ENCODE measurements at places on chromosomes 2 and 18.

DNA sequence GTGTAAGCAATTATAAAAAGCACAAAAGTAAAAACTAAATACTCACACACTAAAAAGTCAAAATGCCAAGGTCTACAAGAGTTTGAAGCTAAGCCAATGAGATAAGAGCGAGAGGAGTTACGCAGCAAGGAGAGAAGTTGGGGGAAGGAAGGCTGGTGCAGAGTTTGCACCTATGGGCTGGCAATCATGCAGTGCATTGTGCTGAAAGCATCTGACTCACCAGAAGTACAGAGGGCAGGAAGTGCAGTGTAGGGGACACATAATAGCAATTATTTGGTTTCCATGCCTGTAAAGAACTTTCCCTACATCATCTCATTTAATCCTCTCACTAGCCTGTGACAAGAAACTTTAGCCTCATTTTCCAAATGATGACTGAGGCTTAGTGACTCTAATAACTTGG is 142.7 kb upstream of the KYNU start:
- no peak for DNase-seq

GRCh38 chr18:44909191-44909719 is 228.6 kb downstream of the SETBP1 start:
- DNase-seq = no peak

DNA sequence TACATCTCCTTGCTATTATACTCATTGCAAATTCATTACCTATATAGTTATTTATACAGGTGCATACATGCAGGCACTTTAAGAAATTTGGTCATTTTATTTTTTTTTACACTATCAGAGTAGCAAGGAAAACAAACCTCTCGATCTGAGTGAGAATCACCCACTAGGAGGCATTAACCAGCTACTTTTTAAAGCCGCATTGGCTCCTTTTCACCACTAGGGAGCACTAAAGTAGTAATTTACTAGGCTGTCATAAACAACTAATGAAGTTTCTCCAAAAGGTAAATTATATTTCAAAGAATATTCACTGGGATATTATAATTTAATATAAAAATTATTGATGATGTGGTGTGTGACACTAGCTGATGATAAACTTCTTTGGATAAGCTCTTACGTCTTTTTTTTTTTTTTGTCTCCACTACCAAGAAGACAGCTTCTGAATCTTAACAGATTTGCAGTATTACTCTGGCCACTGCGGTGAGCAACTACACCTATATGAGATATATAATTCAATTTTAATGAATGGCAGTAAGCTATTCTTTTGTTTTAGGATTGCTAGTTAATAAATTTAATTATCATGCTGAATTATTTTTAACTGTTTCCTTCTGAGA is 101.9 kb downstream of the NOL4 start:
- DNase-seq = no peak

DNA sequence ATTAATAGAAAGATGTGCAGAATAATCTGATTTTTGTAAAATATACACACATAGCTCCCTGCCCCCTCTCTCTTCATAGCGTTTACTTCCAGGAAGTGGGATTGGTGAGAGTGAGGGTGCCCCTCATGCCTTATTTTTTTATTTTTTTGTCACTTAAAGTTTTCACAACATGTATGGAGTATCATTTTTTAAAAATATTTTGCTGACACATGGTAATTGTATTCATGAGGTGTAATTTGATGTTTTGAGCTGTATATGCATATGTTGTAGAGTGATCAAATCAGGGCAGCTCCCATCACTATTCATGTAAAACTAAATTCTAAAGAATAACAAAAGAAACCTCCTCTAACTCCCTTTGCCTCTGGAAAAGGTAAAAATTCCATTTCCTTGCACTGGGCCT is 74.7 kb downstream of the VSNL1 start:
- DNase-seq = no peak

DNA sequence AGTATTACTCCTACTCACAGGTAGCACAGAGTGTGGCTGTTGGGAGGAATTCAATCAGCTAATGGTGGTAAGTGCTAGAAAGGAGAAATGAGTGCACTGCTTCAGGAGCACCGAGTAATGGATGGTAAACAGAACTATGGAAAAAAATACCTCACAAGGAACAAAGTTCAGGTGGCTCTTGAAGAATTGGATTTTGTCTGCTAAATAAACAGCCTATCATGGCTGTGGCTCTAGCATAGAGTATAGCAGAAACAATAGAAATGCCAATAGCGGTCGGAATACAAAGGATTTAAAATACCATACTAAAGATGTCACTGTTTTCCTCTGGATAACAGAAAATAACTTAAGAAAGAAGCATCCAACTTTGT is 482.5 kb downstream of the NUP35 start:
- no peak for DNase-seq

GRCh38 chr2:232325324-232326273 is 53.0 kb upstream of the ALPP start:
- DNase-seq = no peak

- no peak for DNase-seq
Observed at GRCh38 chr2:241885291-241885945, 15.9 kb downstream of the RTP5 start.

DNA sequence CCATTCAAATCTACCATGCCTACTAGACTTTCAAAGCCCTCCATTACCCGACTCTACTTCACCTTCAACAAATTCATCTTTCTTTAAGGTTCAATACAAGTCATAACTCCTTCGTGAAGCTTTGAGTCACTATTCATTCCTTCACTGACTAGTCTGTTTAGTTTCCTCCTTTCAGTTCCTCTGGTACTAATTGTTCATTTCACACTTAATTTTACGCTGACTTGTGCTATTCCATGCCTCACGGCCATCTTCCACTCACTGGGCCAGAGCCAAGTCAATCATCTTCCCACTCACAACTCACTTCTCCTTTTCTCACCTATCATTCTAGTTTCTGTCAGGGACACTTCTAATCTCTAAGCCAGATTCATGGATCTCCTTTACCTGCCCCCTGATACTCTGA is 136.2 kb downstream of the MTX2 start:
- no peak for DNase-seq

DNA sequence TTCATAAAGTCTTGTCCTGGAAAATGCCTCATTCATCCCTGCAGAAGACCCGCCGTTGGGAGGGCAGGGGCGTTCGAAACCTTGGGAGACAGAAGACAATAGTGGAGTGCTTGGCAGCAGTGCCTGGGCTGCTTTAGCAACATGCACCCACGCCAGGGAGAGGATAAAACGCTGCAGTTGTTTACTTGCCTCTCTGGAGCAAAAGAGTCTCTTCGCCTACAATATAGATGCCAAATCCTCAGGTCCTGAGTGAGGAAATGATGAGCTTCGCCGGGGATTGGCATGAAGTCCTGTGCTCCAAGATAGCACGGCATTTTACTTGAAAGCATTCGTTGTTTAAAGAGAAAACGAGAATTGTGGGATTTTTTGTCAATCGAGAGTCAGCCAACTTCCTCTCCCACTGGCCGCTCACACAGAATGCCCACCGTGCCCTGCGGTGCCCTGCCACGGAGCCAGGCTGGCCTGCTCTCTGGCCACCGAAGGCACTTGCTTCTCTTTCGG is 152.5 kb upstream of the POU3F3 start:
- DNase-seq = no peak

- DNase-seq = no peak
Observed at GRCh38 chr18:9135912-9136314, 668 bp upstream of the ANKRD12 start.

- no peak for DNase-seq
Observed at GRCh38 chr2:215272918-215273317, 38.9 kb upstream of the ATIC start.

DNA sequence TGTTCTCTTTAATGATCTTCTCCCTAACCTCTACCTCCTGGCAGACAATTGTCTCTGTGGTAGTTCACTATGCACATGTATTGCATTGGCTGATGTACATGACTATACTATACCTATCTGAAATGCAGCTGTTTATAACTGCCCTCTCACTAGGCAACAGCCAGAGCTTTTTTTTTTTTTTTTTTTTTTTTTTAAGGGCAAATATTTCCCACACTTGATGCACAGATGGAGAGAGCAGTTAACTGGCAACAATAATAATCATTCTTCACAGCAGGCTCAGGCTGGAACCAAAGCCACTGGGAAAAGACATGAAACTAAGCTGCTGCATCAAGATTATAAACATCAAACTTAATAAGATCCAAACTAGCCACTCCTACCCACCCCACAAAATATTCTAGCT is 707.7 kb downstream of the LRP1B start:
- no peak for DNase-seq

DNA sequence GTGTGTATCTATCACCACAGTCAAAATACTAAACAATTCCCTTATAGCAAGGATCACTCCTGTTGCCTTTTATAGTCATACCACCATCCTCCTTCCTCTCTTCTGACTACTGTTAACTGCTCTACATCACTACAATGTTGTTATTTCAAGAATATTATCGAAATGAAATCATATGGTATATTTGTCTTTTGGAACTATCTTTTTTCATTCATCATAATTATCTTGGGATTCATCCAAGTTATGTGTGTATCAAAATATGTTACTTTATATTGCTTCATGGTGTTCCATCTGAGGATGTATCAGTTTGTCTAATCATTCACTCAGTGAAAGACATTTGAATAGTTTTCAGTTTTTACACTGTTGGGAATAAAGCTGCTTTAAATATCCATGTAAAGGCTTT is 1423.0 kb upstream of the PIK3C3 start:
- DNase-seq = no peak

Measured in stimulated activated CD8-positive, alpha-beta memory T cell treated with anti-CD3 and anti-CD28 coated beads, Interleukin-2, amount 100 ng/mL, for 48 hours (primary cell).